ENCODE measurements at places on chromosomes 1 and 21.

GRCh38 chr1:174657411-174657810 lies 209.6 kb downstream of the GPR52 start:
- DNase-seq = no peak

GRCh38 chr1:154419620-154420571 lies 14.8 kb downstream of the IL6R start:
- DNase-seq = peak; percentile 91

- peak; percentile 31 for DNase-seq
These were observed 100.7 kb upstream of the SPATA6 start for GRCh38 chr1:48572646-48573258.

- peak; percentile 88 for DNase-seq
These were observed 28.2 kb upstream of the KHDRBS1 start for GRCh38 chr1:31985430-31985829.

DNA sequence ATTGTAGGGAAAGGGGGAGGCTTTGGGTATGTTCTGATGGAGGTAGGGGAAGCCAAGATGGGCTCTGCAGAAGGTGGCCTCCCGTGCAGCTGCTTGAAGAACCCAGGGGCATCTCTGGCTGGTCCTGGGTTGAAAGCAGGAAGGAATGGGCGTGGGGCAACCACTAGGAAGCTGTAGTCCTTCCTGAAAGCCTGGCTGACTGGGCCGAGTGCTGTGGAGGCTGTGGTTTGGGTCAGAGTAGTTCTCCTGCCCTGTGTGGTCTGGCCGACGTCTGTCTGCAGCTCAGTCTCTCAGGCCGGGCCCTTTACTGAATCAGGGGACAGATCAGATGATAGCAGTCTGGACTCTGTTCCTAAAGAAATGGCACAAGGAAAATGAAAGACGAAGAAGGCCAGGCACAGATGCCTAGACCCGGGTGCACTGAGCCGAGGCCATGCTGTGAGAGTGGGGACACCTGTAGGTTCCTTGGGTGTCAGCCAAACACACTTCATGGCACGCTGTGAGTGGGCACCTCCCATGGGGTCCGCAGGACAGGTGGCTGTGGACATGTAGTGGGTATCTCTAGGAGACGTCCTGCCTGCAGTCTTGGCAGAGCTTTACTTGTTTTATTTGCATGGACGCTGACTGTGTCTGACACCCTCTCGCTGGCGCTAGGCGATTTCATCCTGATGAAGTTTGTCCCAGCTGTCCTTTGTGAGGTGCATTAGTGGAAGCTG lies 87.0 kb downstream of the POFUT2 start:
- no peak for DNase-seq

DNA sequence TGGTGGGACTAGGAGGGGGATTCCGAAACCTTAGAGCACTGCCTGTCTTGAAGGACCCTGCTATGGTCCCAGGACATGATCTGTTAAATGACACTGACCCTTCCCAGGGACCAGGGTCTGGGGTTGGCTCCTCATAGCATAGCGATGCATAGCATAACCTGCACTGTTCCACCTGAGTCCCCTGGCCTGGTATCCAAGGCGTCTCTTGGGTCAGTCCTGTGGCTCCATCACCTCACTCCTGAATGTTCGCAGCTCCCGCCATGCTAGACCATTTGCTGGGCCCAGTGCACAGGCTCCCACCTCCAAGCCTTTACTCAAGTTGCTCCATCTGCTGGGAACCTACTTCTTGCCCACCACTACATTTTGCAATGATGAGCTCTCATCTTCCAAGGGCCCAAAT lies 39.0 kb upstream of the MAGOH start:
- DNase-seq = no peak

DNA sequence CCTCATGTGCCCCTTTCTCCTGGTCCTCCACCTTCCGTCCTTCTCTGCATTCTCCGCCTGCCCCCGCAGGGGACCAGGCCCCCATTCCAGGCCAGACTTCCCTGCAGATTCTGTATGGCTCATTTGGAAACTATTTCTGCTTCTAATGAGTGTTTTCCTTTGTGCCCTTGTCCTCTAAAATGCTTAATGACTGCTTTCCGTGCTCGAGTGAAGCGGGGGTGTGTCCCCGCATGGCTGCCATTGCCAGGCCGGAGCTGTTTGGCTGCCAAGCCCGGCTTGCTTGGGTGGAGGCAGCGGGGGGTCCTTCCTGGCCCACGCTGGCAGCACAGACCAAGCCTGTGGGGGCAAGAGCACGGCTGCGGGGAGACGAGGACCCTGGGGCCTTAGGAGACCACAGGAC lies 299.3 kb upstream of the VAMP3 start:
- no peak for DNase-seq

DNA sequence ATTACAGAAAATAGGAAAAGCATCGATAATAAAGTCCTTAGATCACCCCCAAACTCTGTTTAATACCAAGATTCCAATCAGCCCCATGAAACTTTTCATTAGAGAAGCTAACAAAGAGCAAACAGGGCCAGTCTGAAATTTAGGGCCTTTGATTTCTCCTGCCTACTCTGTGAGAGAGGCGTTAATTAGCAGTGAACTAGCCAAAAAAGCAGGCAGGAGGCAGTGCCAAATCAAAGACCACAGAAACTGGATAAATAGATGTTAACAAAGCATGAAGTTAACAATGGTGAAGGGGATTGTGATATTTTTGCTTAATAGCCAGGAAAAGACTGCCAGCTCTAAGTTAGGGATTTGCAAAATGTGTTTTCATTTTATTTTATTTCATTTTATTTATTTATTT lies 11.2 kb downstream of the TAF5L start:
- no peak for DNase-seq

GRCh38 chr1:37474697-37475379 lies 458 bp downstream of the ZC3H12A start:
- no peak for DNase-seq

DNA sequence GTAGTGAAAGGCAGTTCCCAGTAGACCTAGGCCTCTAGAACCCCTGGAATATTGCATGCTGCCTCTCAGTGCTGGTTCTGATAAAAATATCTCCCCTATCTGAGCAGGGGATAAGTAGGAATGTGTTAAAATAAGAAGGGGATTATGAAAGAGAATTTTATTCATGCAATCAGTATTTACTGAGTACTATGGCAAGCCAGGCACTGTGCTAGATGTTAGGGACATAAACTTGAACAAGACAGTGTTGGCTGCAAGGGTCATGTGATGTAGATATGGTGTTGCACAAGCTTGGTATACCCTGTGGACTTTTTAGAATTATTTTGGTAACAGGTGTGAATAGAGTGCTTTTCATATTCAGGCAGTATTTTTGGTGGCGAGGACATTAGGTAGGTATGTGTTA lies 23.6 kb downstream of the NOS1AP start:
- DNase-seq = no peak

DNA sequence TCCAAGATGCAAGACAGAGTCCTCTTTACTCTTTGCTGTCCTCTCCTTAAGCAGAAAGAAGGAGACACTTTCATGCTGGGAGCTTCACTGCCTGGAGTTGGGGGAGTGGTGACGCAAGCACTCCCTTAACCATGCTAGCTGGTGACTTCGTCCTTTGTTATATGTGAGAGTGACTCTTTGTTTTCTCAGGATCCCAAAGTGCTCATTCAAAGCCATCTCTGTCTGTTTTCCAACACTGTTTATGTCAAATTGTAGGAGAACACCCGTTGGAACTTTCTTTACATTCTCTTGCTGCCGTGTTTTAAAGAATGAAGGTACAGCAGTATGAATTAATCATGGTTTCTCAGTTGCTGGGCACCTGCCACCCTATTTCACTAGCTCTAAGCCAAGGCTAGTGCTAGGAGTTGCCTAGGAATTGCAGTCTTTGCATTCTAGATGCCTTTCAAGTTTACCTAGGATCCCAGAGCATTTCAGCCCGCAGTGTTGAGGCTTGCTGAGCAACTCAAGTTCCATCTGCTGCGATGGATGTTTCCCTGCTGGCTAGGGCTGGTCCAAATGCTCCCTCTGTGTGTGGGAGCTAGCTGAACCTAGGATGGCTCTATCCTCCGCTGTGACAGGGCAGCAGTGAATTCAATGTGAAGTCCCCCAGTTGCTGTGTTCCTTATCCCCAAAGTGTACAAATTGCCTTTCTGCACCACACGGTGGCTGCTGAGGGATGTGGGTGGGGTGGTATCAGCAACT lies 82.6 kb upstream of the GPR52 start:
- peak; percentile 3 for DNase-seq

DNA sequence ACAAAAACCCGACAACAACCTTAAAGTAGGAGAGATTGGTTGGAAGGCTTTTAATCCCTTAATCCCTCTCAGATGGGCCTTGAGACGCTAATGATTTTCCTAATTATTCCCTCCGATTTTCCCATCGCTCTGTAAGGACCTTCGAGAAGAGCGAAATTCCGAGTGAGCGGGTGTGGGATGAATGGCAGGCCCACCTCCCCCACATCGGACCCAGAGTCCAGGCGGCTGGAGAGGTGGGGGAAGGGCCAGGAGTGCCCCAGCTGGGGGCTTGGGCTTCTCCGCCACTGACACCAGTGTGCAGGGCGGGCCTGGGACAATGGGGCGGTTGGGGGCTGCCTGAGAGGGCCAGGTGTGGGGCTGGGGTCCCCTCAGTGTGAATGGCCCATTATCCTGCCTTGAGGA lies 23.4 kb downstream of the RHBG start:
- DNase-seq = no peak

- DNase-seq = no peak
These were observed 10.9 kb downstream of the TIMM17A start for GRCh38 chr1:201966171-201966570.

- DNase-seq = peak; percentile 9
These were observed 970 bp downstream of the TNFRSF1B start for GRCh38 chr1:12167493-12168429.

- DNase-seq = no peak
These were observed 70.8 kb downstream of the TMEM200B start for GRCh38 chr1:29052941-29053340.

- DNase-seq = no peak
These were observed 36.8 kb upstream of the RUNX3 start for GRCh38 chr1:24966724-24967346.

DNA sequence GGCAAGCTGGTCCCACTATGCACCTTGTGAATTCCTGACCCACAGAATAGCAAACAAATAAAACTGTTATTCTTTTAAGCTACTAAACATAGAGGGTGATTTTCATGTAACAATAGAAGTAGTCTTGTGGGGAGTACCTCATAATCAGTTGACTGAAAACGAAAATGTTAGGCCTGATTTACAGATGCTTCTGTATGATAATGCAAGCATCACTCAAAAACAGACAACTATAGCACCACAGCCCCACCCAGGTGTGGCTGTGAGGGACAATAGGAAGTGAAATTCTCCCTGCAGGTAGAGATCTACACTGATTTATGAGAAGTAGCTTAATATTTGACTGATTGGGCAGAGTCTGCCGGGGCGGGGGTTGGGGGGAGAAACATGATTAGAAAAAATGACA lies 26.5 kb upstream of the KRTAP19-8 start:
- DNase-seq = peak; percentile 10

DNA sequence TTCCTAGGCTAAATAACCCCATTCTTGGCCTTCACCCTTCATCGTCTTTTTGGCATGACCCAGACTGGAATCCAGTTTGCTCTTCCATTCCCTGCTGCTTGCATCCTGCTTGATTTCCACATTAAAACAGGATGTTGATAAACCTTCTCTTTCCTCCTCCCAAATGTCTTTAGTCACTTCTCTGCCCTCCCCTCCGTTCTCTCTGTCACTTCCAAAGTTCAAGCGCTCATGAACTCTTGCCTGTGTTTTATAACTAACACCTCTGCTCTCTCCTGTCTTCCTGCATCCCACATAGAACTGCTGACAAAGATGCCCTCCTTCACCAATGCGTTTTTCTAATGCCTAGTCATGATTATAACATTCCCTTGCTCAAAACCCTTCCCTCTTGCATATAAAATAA lies 65.6 kb upstream of the SLC44A3 start:
- DNase-seq = no peak

DNA sequence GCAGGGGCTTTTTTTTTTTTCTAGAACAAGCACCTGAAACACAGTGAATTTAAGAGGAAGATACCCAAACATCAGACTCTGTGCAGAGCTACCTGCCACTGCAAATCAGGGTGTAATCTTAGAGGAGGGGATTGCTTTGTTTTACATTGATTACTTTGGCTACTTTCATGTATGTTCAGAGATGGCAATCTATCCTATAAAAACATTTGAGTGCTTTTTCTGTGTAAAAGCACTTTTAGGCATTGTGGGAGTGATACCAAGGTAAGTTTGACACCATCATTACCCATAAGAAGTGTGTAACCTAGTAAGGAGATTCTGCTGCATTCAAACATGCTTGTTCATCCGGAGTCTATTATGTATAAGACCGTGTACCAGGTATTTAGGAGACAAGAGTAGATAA lies 50.1 kb downstream of the ZFYVE9 start:
- no peak for DNase-seq

- no peak for DNase-seq
These were observed 114.0 kb upstream of the VANGL1 start for GRCh38 chr1:115527746-115528145.

- peak; percentile 47 for DNase-seq
These were observed 113.5 kb downstream of the LHX9 start for GRCh38 chr1:198030682-198031081.

- no peak for DNase-seq
These were observed 529.8 kb downstream of the KIF26B start for GRCh38 chr1:245684571-245684970.

DNA sequence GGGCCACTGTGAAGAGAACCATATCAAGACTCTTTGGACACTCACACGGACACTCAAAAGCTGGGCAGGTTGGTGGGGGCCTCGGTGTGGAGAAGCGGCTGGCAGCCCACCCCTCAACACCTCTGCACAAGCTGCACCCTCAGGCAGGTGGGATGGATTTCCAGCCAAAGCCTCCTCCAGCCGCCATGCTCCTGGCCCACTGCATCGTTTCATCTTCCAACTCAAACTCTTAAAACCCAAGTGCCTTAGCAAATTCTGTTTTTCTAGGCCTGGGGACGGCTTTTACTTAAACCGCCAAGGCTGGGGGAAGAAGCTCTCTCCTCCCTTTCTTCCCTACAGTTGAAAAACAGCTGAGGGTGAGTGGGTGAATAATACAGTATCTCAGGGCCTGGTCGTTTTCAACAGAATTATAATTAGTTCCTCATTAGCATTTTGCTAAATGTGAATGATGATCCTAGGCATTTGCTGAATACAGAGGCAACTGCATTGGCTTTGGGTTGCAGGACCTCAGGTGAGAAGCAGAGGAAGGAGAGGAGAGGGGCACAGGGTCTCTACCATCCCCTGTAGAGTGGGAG lies 36.3 kb upstream of the TDRD10 start:
- DNase-seq = no peak

- DNase-seq = no peak
These were observed 27.0 kb downstream of the SNX27 start for GRCh38 chr1:151638812-151639211.

- DNase-seq = peak; percentile 87
These were observed 9.5 kb downstream of the ATP1B1 start for GRCh38 chr1:169115891-169116585.

GRCh38 chr1:115492880-115493279 lies 148.9 kb upstream of the VANGL1 start:
- DNase-seq = no peak

- no peak for DNase-seq
These were observed 1.4 kb upstream of the OLFML3 start for GRCh38 chr1:113977906-113978305.

DNA sequence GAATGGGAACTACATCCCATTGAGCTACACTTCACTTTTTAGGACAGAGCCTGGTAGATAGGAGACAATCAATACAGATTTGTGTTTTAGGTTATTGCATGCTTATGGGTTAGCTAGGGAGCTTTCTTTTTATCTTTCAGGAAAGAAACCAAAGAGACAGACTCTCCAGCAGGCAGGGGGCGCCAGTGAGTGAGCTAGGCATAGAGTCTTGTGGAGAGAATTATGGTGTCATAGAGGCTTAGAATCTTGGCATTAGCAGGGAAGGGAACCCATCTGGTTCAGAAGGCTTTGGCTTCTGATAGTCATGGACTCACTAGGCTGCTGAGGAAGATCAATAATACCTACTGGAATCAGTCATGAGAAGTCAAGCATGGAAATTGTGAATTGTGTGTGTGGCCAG lies at the start of gene SMCP:
Gene SMCP (plus strand): TSS at position 281 of the 400 bp plus-strand sequence. CDS start 6,101 bp downstream, outside the sequence.
- no peak for DNase-seq

Data from MM.1S (cell line).